ENCODE measurements at places on chromosomes 12 and 14.

GRCh38 chr12:34219046-34219770 is 196.9 kb downstream of the ALG10 start:
- DNase-seq = no peak

DNA sequence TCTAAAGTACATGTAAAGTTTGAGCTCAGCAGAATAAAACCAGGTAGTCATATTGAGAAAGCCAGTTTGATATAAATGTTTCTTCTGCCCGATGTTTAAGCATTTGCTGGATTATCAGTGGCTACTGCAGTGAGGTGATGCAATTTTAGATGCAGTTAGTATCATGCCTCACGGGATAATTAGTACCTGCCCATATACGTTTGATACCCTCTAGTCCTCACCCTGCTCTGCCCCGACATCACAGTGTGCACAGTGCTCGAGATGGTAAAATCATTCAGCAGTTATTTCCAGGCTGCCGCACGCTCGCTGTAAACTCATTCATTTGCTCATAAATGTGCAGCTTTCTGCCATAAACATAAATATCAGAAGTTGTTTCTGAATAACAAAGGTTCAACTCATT is 152.7 kb downstream of the PELI2 start:
- no peak for DNase-seq

DNA sequence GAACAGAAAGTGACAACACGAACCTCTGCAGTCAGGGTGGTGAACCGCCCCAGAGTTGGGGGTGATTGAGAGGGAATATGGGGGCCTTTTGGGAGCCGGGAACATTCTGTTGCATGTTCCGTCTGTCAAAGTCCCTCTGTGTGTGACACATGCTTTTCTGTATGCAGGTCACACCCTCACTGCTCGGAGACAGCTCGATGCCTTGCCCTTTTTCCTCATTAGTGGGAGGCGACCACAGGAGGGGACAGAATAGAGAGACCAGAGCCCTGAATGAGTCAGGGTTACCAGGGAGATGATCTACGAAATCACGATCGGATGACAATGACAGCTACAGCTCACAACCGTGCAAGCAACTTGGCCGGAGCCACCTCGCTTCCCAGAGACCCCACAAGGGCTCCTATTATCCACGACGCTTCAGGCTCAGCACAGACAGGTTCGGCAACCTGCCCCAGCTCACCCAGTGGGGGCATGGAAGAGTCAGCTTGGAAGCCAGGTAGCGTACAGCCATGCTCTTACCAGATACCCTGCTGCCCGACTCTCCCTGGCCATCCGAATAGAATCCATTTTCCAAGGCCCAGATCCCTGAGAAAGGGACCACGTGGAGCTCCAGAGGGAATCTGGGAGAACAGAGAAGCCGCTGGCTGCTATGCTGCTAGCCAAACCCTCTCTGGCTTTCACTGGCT is 38.8 kb downstream of the TESC start:
- DNase-seq = no peak

DNA sequence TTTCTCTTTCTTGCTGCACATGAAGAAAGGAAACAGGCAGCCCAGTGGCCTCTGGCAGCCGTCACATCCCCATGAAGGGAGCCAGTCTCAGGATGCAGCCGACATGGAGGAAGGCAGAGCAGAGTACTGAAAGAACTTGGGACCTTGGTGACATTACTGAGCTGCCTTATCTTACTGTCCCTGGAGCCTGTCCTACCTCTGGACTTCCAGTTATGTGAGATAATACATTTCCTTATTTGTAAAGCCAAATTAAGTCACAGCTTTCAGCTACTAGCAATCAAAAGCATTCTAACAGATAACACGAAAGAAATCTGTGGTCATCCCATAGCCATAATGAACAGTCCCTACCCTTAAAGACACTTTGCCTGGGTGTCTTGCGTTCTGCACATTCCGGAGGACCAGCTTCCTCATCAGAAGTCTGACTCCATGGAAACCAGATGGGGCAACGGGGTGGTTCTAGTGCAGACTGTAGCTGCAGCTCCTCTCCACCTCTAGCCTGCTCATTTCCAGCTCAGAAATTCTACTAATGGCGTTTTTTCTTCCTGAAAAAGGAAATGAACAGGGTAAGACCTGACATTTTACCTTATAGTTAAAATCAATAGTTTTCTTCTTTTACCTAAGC is 7.8 kb upstream of the EGLN3 start:
- no peak for DNase-seq
